WERI-Rb-1 (cell line): ENCODE measurements at places on chromosomes 16 and 17.

DNA sequence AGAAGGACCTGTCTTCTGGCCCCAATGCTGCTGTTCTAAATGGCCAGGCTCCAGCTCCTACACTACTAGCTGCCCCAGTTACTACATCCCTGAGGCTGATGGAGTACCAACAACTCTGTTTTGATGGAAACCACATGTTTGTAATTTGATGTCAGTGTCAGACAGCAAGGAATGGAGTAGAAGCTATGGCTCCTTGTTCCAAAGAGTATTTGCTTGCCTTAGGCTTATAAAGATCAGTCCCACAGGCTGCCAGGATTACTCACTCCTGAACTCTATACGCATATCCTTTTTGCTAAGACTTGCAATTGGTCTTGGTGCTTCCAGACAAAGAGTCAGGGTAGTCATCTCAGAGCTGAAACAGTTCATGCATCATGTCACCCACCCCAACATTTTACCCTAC is 139.6 kb downstream of the HS3ST3A1 start:
- no peak for DNase-seq

GRCh38 chr16:68388124-68388523 is 60.2 kb downstream of the SMPD3 start:
- DNase-seq, result no peak

- no peak for DNase-seq
Measured at GRCh38 chr16:22400900-22401299, 26.5 kb upstream of the CDR2 start.

GRCh38 chr16:85205747-85206471 is 93.6 kb upstream of the CIBAR2 start:
- DNase-seq, result no peak

DNA sequence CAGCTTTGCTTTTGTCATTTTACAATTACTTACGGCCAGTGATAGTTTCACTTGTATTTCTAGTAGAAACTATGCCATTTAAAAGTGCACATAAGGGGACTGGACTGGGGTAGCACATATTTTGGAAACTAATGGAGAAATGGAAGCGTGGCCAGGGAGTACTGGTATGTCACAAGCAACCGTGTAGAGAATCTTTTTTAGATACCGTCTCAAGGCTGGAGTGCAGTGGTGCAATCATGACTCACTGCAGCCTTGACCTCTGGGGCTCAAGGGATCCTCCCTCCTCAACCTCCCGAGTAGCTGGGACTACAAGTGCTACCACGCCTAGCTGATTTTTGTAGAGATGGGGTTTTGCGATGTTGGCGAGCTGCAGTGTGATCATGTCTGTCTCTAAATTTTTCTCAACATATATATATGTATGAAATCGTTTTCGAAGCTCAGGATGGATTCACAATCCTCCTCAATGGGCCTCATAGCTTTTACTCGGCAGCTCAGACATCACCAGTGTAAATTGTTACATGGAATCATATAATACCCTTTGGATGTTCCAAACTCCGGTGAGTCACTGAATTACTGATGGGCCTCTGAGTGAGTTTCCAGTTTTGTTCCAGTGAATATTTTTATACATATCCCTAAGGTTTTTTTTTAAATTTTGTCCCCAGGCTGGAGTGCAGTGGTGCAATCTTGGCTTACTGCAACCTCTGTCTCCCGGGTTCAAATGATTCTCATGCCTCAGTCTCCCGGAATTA is 51.7 kb downstream of the ZNF778 start:
- no peak for DNase-seq

DNA sequence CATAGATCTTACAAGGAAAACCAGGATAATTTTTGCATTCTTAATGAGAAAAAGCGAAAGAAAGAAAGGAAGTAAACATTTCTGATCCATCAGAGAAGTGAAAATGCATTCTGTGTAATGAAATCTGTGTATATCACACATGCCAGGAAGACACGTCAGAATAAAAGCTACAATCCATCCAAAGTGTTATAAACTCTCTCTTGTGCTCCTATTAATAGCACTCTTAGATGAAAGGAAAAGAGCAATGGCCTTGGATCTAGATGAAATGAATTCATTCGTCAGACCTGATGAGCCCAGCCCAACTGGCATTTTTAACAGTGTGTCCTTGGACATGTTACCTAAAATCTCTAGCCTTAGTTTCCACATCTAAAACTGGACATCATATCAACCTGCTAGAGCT is 885.5 kb downstream of the CDH11 start:
- DNase-seq, result no peak
